ENCODE measurements at places on chromosomes 11 and 22.

GRCh38 chr11:95788921-95789505, 569 bp downstream of the FAM76B start:
- peak; percentile 39 for DNase-seq

DNA sequence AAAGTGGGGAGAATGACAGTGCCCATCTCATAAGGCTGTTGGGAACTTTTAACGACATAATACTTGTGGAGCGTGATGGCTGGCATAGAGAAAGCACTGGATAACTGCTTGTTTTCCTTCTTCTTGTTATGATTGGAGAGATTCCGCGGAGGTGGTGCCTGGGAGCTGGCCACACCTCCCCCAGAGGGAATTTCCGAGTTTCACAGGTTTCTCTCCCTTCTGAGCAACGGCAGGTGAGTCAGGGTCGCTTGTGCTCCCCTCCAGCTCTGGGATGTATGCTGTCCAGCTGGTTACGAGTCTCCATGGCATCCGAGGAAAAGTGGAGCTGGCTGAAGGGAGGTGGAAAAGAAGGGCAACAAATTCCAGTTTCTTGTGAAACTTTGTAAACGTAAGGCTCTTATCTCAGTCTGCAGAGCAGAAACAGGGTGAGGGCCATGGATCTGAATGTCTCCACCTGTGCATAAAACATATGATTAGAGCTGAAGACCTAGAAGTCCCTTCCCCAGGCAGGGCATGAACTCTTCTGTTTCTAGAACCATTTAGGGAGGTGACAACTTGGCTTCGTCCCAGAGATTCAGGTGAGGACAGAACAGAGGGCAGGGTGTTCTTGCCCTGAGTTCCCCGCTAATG, 10.0 kb upstream of the PLET1 start:
- DNase-seq: no peak

DNA sequence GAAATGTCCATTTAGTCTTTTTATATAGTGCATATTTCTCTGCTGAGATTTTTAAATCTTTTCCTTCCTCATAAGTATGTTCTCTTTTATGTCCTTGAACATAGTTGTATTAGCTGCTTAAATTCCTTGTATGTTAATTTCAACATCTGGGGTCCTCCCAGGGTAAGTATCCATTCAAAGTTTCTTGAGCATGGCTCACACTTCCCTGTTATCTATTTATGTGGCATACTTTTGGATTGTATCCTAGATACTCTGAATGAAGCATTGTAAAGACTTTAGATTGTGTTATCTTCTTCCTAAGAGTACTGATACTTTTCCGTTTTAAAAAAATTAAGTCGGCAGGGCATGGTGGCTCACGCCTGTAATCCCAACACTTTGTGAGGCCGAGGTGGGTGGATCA, 28.4 kb upstream of the PITPNB start:
- DNase-seq: no peak

DNA sequence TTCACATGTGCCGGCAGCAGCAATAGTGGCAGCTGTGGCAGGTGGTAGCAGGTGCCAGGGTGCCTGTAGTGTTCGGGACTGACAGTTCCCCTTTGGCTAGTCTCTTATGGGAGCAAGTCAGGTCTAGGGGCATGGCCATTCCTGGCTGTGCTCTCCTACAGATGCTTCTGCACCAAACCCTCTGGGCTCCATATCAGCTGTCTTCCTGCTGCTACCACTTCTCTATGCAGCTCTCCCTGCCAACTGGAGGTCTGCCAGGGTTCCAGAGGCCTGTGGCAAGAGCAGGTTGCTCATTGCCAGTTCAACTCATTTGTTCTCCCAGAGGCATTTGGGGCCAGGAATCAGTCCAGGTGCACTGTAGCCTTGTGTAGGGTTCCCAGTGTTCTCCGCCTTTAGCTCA, 473.7 kb downstream of the JRKL start:
- no peak for DNase-seq

DNA sequence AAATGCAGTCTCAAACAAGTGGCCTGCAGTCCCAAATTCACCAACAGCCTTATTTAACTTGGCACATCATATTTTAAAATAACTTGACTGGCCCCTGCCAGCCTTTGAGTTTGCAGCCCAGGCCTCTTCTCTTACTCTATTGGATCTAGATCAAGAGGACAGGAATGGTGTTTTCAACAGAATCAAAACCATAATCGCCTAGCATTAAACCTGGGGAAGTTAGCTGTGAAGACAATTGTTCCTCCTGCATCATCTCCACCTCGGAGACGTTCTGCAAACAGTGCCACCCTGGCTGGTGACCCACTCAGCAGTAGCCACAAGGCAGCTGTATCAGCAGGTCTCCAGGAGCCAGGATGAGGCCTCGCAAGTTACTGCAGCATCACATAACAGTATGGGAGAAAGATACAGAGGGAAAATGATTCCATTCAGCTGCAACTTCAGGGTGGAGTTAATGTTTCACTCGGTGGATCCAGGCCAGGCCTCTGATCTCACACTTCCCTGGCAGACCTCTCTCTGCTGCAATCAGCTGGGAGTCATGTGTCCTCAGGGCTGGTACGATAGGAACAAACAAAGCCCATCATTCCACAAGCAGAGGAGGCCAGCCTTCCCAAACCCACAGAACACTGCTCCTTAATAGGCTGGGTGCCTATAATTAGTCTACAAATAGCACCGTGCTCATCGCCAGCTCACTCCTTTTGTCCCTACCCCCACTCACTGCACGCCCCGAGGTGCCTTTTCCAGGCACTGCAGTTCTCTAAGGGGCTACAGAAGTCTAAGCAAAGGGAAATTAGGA, 18.6 kb upstream of the SCN2B start:
- DNase-seq: no peak

DNA sequence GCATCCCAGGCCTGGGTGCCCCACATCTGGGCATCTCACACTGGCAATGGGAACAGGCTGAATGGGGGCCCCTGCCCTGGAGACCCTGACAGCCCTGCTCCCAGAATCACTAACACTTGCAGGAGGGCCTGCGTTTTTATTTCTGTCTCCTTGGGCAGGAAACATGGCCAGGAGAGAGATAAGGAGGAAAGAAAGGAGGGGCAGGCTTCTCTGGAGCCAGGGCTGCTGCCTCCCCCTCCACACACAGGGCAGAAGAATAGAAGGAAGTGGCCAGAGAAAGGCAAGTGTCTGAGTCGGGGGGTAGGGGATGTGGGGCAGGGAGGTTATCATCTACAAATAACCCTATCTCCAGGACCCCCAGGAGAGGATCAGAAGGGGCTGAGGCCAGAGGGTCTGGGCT, 25.5 kb upstream of the TSPAN18 start:
- DNase-seq: no peak

- DNase-seq: no peak
Measured at GRCh38 chr22:49212002-49212401, 615.7 kb downstream of the BRD1 start.

DNA sequence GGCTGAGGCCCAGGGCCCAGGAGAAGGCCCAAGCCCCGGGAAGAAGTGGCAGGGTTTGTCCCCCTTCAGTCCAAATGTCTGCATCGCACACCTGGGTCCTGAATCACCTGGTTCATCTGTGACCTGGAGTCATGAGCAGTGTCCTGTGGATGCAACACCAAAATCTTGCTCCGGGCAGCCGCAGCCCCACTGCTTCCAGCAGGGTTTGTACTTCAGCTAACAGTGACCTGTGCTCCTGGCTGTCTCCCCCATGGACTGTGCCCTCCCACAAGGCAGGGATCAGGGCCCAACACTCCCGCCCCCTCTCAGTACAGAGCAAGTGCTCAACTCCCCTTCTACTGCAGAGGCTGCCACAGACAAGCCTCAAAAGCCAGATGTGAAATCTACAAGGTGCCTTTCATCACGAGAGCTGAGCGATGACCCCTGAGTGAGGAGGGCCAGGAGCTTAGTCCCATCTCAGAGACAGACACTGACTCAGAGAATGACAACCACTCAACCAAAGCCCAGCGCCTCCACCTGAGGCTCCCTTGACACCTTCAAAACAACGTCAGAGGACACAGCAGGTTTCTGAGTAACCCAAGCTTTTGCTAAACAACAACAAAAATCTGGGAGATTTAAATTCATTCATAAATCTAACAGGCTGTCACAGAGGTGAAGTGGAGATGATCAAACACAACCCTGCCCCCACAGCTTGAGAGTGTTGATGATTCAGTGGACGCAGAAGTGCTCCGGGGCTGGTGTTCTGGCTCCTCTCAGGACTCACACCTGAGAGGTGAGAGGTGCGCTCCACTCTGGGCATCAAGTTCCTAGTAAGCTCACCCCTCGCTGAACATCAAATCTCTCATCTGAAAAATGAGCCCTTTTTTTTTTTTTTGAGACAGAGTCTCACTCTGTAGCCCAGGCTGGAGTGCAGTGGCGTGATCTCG, 3.4 kb downstream of the KIAA0930 start:
- DNase-seq: no peak

GRCh38 chr11:47189100-47189834, 3.0 kb upstream of the PACSIN3 start:
- DNase-seq: no peak

DNA sequence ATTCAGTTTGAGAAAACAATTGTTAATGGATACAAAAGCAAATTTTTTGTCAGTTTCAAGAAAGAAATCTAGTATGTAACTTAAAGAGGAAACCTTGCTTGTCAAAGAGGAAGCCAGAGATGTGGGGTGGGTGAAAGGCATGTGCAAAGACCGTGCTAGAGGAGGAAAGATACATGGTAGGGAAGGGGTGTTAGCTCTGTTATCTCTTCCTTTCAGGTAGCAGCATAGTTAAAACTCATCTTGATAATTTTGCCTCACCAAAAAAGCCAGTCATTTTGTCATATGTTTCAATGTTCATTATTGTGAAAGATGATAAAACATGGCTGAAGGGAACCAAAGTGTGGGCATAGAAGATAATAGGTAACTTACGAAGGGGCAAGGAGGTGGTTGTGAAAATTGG, 2.6 kb upstream of the MS4A2 start:
- DNase-seq: no peak

- DNase-seq: no peak
Measured at GRCh38 chr11:15468466-15468865, 353.7 kb downstream of the INSC start.

DNA sequence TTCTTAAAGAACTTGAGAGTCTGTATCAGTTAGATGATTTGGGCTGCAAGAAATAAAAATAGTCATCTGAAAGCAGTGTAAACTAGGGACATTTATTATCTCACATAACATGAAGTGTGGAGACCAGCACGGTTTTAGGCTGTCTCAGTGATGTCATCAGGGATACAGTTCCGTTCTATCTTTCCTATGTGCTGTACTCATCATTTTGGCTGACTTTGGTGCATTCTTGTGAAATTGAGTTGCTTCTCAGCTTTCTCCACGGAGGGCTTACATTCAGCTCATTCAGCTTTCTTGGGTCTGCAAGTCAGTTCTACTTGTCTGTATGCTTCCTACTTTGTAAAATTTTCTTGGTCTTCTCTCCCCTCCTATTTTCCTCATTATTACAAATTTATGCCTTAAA, 51.8 kb upstream of the LIN7C start:
- DNase-seq: no peak

GRCh38 chr11:13339195-13340153, 61.9 kb downstream of the BMAL1 start:
- DNase-seq: peak; percentile 54

- DNase-seq: no peak
Measured at GRCh38 chr11:1165256-1166041, 7.7 kb downstream of the MUC5AC start.

GRCh38 chr22:37164505-37164887, 14.8 kb upstream of the IL2RB start:
- DNase-seq: no peak

GRCh38 chr11:16278979-16279378, 77.4 kb downstream of the SOX6 start:
- no peak for DNase-seq

DNA sequence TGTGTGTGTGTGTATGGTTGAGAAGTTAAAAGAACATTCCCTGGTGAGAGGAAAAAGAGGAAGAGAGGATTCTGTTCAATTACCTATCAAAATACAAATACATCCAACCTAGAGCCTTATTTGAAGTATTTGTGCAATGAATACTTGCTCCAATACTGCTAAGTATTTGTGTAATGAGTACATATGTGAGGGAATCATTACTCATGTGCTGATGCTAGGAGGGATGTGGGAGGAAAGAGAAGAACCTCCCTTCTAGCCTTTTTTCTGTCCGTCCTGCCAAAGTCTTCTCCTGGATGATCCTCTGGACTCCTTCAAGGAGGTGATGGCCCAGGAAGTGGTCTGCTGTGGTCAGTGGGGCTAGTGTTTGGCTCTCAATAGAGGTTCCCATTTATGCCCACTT, 36.0 kb upstream of the ACCSL start:
- DNase-seq: no peak

DNA sequence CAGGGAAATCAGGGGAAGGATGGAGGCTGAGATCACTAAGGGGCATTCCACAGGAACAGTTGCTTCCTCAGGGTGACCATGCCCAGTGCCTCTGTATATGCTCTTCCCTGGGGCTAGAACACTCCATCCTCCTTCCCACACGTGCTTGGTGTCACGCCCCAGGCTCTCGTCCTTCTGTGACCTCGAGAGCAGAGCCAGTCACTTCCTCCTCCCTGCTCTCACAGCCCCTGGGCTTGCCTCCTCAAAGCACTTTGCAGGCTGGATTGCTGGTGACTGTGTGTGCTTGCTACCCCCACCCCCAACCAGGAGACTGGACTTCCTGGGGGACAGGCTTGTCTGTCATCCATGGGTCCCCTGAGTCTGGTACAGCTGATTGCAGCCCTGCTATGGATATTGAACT, 56.5 kb upstream of the AMPD3 start:
- DNase-seq: no peak

- DNase-seq: no peak
Measured at GRCh38 chr11:125110506-125110905, 920 bp downstream of the TMEM218 start.

- DNase-seq: no peak
Measured at GRCh38 chr22:29604076-29604360, 585 bp downstream of the NF2 start.

DNA sequence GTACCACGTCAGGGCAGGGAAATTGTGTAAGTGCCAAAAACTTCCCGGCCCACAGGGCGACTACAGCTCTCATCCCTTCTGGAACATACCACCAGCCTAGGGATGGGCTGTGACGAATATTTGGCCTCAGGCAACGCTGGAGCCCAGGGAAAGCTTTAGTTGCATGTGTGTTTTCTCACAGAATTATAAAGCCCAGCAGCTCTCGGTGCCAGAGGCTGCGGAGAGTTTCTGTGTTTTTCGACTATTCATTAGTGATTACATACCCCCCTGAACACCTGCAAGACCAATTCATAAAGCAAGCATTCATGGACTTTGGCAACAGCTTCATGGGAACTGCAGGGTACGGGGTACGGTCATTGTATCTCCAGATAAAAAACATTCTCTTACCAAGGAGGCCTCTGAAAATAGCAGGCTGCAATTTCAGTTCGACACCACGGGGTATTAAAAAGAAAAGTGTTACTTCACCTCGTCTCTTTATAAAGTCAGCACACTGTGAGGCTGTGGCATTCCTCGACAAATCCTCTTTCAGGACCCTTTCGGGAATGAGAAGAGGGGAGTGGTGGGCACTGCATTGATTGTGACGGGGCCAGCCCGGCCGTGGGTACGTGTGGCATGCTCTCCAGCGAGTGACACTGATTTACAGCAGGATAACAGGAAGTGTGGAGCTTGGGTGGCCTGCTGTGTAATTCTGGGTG, 243.6 kb upstream of the SORL1-AS1 start:
- no peak for DNase-seq

GRCh38 chr11:97685695-97686094, 1295.9 kb downstream of the JRKL start:
- DNase-seq: no peak

- no peak for DNase-seq
Measured at GRCh38 chr11:2248762-2249161, 21.6 kb downstream of the ASCL2 start.

- no peak for DNase-seq
Measured at GRCh38 chr22:45980268-45980570, 3.3 kb upstream of the WNT7B start.

- no peak for DNase-seq
Measured at GRCh38 chr11:62574363-62575071, 826 bp upstream of the EEF1G start.

All from CD4-positive, alpha-beta T cell treated with Interleukin-17A for 4 hours (primary cell).